ENCODE measurements at places on chromosomes 4 and X.

DNA sequence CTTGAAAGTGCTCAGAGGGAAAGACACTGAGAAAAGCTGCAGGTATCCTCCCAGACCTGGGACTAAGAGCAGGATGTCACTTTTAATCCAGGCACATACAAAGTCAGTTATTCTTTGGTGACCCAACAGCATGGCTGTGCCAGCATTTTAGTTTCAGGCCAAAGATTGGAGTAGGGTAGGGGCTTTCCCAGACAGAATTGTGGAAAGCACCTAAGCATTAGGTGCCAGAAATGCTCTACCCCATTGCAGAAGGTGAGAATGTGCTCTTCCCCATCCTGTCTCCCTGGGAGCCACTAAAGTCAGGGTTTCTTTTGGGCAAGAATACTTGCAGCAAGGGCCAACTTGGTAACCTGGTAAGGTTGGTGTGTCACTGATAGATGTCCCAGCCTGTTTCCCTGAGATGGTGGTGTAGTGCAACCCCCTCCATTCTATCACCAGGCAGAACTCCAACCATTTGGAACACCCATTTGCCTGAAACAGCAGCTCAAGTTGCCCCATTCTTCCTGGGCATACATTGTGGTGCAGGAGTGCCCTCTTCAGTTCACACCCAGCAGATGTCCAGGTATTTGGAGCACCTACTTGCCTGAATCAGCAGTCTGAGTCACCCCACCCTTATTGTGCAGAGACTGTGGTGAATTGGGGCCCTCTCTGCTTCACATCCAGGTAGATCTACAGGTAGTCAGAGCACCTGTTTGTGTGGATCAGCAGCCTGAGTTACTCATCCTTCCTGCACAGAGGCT is 183.5 kb downstream of the ZC4H2 start:
- H3K4me1 ChIP-seq, result no peaks in the 10 kb centered on the region
- H3K36me3 ChIP-seq, result no peaks in the 10 kb centered on the region
- no peak overlapping the region for H3K4me3 ChIP-seq
- H3K27me3 ChIP-seq, result no peaks in the 10 kb centered on the region
- H3K27ac ChIP-seq, result no peak overlapping the region

DNA sequence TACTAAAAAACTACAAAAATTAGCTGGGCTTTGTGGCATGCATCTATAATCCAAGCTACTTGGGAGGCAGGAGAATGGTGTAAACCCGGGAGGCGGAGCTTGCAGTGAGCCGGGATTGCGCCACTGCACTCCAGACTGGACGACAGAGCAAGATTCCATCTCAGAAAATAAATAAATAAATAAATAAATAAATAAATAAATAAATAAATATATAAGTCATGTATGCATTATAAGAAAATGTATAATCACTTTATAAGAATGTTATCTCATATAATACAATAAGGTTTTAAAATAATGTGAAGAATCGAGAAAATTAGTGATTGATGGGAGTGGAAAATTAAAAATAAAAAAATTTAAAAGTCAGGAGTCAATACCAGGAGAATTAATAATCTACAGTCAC is 127.5 kb downstream of the GALNTL6 start:
- no peaks in the 10 kb centered on the region for H3K4me1 ChIP-seq
- H3K27ac ChIP-seq, result no peak overlapping the region
- H3K36me3 ChIP-seq, result no peaks in the 10 kb centered on the region
- H3K4me3 ChIP-seq, result no peak overlapping the region
- no peak for DNase-seq
- H3K27me3 ChIP-seq, result no peaks in the 10 kb centered on the region

DNA sequence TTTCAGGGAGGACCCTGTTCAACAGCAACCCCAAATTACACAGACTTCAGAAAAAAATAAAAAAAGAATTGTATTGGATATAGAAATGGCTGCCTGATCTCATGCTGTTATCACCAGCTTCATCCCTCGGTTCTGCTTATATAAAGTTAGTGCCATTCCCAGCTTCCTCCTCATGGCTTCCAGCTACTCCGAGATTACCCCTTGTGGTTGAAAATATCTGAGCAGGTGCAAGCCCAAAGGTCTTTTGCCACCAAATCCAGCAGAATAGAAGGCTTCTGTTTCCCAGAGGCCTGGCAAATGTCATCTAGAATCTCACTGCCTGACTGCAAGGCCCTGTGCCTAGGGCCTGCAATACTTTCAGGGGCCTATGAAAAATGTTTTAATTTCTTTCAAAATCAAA is 13.8 kb upstream of the HPGDS start:
- no peaks in the 10 kb centered on the region for H3K4me1 ChIP-seq
- no peak overlapping the region for H3K27ac ChIP-seq
- DNase-seq, result no peak
- no peaks in the 10 kb centered on the region for H3K27me3 ChIP-seq
- H3K4me3 ChIP-seq, result no peak overlapping the region

DNA sequence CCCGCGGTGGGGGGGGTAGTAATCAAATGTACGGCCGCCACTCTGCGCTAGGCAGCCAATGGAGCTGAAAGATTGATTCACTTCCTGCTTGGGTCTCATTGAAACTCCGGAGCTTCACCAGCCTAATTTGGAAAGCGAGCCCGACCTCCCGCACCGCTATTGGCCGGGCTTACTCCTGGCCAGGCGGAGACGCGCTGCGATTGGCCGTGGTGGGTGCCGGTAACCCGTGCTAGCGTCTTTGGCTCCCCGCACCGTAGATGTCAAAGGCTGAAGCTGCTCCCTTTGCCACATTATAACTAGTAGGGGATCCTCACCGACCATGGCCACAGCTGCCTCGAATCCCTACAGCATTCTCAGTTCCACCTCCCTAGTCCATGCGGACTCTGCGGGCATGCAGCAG is at the start of gene POU3F4:
POU3F4 (plus strand) TSS at position 285 of the 400 bp plus-strand sequence; CDS start at position 320, 35 bp downstream.
- DNase-seq, result no peak
- H3K4me3 ChIP-seq, result peak within 1 kb of the TSS; percentile 49
- H3K27ac ChIP-seq, result no peak within 1 kb of the TSS
- no peaks in the 10 kb centered on the region for H3K4me1 ChIP-seq
- peaks cover 2% of the 10 kb centered on the region for H3K27me3 ChIP-seq
- H3K36me3 ChIP-seq, result no peaks in the 10 kb centered on the region

- DNase-seq, result no peak
- no peak overlapping the region for H3K4me3 ChIP-seq
- H3K4me1 ChIP-seq, result peaks cover 7% of the 10 kb centered on the region
- no peaks in the 10 kb centered on the region for H3K36me3 ChIP-seq
These were observed 81.2 kb downstream of the SPRY1 start for GRCh38 chr4:123477711-123478209.
